NCI-H1417 treated with DMSO at 0.1 percent for 48 hours (cell line): ENCODE measurements at places on chromosomes 3 and 15.

- no peak for DNase-seq
Observed at GRCh38 chr15:100847194-100847593, 32.4 kb upstream of the ALDH1A3 start.

DNA sequence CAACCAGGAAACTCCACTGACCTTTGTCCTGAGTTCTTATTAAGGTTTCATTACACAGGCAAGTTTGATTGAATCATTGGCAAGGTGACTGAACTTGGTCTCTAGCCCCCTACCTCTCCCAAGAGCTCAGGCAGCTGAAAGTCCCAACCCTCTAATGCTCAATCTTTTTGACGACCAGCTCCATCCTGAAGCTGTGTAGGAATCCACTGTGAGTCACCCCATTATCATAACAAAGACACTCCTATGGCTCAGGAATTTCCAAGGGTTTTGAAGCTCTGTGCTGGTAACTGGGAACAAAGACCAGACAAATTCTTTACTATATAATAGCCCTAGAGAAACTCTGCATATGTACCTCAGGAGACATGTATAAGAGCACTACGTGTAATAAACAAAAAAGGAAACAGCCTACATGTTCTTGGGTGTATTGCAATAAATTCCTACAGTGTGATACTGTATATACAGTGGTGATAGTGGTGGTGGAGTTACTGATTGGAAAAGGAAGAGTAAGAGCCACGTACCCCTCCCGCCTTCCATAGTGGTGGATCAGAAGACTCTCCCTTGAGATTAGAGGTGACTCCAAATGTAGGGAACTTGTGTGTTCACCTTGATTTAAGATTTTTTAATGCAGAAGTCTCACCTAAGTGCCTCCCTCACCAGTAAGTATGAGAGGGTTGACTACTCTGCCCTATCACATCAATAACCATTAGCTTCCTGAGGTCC is 116.6 kb downstream of the ST8SIA2 start:
- DNase-seq = no peak

DNA sequence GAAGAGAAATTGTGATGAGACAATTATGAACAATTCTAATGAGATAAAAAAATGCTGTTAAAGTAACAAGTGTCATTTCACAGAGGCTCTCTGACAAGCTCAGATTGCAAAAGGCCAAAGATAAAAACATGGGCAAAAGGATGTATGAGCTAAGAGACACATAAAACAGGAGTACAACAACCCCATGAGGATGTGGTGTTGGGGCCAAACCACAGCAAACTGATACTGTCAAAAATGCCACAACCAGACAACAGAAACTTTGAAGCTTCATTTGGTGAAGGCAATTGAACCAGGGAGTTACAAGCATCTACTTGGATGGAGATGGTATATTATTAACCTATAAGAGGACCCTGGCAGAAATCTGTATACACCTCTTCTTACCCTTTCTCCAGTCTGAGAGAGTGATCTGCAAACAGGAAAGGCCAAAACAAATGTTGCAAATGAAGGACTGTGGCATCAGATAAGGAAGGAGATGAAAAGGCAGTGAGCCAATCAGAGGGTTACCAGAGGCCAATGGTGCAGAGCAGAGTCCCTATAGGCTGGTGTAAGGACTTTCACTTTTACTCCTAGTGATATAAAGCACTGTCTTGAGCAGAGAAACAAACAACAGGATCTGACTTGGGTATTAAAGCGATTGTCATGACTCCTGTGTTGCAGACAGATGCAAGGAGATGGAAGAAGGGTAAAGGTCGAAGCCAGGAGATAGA is 659.0 kb downstream of the NTRK3 start:
- no peak for DNase-seq

DNA sequence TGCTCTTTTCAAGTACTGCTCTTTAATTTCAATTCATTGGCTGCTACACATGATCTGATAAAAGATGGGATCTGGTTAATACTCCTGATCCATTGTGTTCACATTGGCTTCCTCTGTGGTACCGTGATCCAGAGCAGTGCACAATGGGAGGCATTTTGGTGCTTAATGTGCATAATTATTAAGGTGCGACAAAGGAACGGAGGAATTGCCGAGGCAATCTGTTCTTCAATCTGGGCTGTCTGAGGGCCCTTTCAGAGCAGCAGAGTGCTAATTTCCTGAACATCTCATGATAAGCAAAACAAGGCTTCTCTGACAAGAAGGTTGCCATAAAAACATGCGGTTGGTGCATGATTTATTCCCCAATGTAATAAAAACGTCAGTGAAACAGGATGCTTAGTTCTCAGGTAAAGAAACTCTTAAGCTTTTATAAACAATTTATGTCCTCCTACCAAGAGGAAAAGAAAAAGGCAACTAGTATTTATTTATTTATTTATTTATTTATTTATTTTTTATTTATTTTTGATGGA is 64.0 kb upstream of the EPHA3 start:
- DNase-seq = peak; percentile 68

DNA sequence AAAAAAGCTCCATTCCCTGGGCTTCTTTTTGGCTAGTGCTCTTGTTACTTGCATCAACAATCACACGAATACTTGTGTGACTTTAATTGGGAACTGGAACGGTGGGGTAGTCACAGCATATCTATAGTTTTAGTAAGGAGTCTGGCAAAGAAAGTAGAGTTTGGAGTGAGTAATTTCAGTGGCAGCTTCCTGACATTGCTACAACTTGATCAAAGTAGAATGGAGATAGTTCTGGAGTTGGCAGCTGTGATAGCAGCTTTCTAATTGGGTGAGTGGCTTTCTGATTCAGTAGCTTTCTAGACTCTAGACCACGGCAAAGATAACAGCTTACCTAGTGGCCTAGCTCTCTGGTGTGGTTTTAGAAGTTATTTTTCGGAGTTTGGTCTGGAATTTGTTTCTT is 475.0 kb downstream of the TUSC7 start:
- DNase-seq = no peak

GRCh38 chr15:62969442-62970089 is 73.0 kb upstream of the TPM1 start:
- DNase-seq = no peak

DNA sequence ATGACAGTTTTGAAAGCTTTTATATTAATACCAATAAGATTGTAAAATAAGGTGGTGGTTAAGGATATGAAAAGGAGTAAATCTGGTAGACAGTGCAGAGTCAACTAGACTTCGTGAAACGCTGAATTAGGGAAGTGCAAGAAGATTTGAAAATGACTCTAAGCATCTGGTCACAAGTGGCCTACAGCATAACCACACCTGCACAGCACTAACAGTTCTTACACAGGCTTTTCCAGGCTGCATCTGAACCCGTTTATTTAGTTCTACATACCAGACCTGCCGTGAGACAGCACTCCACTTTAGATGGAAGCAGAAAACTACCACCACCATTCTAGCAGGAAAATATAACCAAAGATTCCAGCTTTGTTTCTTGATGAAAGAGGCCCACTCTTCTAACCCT is 1.9 kb downstream of the DMXL2 start:
- no peak for DNase-seq

DNA sequence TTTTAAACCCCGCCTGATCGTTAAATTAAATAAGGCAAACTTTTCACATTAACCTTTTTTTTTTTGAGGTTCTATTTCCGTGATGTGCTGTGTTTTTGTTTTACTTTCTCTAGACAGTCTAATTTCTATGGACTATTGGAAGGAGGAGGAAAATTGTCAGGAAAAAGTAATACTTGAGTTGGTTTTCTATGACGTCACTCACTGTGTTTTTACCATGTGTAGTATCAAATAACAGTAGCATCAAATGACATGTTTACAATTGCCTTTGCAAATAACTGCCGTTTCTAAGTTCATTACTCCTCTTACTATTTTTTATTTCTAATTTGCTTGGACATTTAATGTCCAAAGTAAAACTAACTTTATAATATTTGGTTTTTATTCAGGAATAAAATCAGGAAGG is 32.3 kb downstream of the MYO1E start:
- no peak for DNase-seq

DNA sequence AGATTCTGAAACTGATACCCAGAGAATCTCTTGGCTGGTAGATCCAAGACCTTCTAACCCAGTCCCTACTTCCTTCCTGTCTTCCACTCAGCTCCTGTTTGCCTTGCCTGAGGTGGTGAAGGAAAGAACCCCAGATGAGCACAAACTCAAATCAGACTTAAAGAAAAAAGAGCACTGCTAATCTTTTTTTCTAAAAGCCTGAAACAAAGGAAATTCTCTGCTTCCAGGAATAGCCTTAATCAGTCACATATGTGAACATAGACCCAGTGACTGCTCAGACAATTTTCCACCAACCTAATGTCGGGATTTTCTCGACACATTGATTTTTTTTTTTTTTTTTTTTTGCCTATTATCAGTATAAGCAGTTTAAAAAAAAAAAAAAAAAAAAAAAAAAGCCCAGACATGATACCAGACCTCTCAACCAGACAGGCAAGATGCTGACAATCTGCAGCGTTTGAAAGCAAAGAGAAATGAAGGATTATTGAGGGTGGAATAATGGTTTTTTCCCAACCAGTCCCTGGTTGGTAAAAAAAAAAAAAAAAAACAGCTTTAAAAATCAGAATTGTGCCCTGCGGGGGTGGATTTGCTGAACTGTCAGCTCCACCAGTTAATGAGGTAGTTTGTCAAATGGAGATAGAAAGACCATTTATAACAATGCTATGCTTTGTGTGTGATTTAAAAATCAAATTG is 256.8 kb upstream of the RARB start:
- no peak for DNase-seq

GRCh38 chr15:92803536-92803851 is 96.6 kb upstream of the CHD2 start:
- no peak for DNase-seq

GRCh38 chr3:42476225-42477125 is 26.0 kb upstream of the VIPR1 start:
- no peak for DNase-seq

GRCh38 chr15:101028321-101028720 is 109.2 kb downstream of the LRRK1 start:
- DNase-seq = no peak

GRCh38 chr15:56758770-56759449 is 25.6 kb upstream of the ZNF280D start:
- DNase-seq = no peak

DNA sequence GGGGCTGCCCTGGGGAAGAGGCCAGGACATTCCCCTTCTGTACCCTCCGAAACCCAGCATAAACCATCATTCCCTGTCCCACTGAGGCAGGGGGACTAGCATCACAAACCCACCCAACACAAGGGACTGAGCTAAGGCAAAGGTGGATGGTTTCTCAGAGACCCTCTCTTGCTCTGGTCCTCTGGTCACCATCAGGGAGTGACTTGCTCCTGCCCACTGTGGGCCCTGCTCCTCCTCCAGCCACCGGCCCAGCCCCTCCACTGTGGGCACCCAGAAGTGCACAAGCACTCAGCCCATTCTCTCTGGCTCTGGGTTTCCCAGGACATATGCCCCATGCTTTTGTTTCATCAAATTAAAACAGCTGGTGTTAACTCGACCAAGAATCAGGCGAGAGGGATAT is 44.9 kb downstream of the PTH1R start:
- no peak for DNase-seq

DNA sequence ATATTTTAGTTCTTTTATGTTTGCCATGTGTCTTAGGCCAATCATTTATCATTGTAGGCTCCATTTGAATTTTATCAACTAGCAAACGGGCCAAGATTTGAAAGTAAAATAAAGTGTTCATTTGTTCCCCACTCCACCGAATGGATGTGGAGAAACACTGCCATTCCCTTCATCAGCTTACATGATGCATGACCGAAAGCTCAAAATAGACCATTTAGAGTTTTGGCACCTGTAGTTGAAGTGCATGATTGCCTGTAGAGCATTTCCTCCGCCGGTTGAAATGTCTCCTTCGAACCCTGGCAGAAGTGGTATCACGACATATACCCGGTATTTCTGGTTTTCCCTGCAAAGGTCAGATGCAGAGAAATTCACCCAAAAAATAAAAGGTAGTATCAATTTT is 165.6 kb downstream of the PLD1 start:
- no peak for DNase-seq

DNA sequence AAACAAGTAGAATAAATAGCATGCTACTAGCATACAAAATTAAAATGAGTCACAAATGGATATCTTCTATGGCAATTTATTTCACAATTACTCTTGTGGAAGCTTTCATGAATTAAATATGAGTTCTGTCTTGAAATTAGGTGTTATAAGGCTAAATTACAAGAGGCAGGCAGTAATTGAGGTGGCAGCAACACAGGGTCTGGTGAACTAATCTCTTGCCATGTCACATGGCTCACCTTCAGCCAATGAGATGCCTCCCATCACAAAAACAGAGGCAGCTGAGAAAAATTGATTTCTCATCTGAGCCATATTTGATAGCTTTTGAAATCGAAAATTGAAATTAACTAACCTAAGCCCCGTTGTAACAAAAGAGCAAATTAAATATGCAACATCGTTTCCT is 268.8 kb downstream of the NR2F2 start:
- DNase-seq = no peak

DNA sequence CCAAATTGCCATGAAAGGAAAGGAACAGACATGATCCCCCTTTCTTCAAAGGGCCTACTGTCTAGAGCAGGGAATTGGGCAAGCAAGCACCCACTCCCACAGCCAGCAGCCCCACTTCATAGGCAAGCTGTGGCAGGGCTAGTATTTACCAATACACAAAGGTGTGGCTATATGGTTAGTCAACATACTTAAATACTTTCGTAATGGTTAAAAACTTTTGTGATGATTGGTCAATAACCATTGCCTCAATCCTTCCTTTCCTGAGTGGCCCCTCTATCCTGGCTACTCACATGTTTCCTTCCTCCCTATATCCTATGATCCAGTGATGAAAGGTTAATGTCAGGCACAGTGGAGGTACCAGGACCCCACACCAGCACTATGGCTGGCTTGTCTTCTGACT is 30.1 kb upstream of the ARL8B start:
- no peak for DNase-seq

DNA sequence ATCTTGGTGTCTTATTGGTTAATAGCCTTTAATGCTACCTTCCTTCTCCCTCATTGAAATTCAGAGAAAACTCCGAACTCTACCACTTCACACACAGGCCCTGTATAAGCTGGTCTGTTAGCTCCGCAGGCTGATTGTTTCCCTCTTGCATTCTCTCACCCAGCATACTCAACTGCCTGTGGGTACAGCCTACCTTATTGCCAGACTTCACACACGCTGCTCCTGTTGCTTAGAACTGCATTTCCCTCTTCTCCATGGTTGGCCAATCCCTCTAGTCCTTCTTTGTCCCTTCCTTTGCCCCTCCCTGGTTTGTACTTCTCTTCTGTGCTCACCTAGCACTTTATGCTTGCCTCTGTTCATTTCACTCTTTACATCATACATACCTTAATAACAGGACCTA is 92.9 kb upstream of the PRTG start:
- no peak for DNase-seq

- no peak for DNase-seq
Observed at GRCh38 chr3:32296251-32297204, 58.0 kb downstream of the CMTM8 start.

DNA sequence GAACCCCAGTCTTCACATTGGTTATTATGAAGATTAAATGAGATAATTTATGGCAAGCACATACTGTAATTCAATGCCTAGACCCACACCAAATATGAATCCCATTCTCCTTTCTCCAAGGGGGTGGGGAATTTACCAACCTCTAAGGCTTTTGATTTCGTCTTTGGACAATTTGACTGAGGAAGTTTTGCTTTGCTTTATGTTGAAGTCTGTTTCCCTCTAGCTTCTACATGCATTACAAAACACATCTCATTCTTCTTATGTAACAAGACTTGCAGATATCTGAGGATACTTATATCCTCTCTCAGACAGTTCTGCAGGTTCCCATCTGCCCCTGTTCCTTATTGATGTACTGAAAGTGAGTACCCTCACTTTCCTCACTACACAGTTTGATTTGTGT is 12.2 kb downstream of the CD80 start:
- DNase-seq = no peak

- no peak for DNase-seq
Observed at GRCh38 chr3:129036222-129037092, 24.1 kb upstream of the GP9 start.
